ENCODE measurements at places on chromosomes 7 and 10.

GRCh38 chr10:86439544-86439943 lies 72.9 kb upstream of the GRID1 start:
- no peak overlapping the region for H3K27ac ChIP-seq
- no peaks in the 10 kb centered on the region for H3K27me3 ChIP-seq
- DNase-seq = no peak
- peaks cover 63% of the 10 kb centered on the region for H3K36me3 ChIP-seq

DNA sequence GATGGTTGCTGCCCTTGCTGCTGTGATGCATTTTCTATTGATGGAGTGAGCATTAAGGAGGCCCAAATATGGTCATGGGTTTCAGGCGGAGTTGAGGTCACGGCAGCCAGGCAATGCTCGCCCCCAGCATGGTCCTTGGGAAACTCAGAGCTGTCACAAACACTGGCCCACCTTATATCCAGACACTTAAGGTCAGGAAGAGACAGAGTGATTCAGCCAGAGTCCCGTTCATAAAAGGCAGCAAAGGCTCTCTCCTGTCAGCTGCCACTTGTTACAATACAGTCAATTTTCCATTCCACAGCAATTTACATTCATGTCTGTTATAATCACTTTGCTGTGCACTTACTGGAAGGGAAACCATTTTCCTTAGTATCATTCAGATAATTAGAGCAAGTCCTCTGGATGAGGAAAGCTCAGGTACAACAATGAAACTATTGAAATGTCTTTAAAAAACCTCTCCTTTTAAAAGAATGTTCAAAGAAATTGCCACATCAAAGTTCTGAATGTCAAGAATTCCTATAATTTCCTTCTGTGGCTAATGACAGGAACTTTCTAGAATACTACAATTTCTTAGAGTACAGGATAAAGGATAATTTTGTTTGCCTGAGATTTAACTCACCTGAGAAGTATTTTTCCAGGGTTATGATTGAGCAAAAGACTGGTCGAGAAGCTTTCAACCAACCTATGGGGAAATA lies 14.8 kb upstream of the ANKRD1 start:
- H3K27ac ChIP-seq = no peak overlapping the region
- H3K27me3 ChIP-seq = peaks cover 98% of the 10 kb centered on the region
- H3K36me3 ChIP-seq = no peaks in the 10 kb centered on the region
- DNase-seq = no peak
- H3K4me1 ChIP-seq = peaks cover 13% of the 10 kb centered on the region

GRCh38 chr7:37724732-37725131 lies 41.2 kb downstream of the GPR141 start:
- no peaks in the 10 kb centered on the region for H3K4me1 ChIP-seq
- no peaks in the 10 kb centered on the region for H3K36me3 ChIP-seq
- H3K27me3 ChIP-seq = no peaks in the 10 kb centered on the region
- no peak overlapping the region for H3K4me3 ChIP-seq

GRCh38 chr7:37820708-37821468 lies 27.5 kb upstream of the NME8 start:
- peaks cover 21% of the 10 kb centered on the region for H3K4me1 ChIP-seq
- no peaks in the 10 kb centered on the region for H3K27me3 ChIP-seq
- H3K27ac ChIP-seq = no peak overlapping the region
- H3K4me3 ChIP-seq = no peak overlapping the region
- no peaks in the 10 kb centered on the region for H3K36me3 ChIP-seq

All from WTC11 (cell line).